Stimulated activated CD8-positive, alpha-beta memory T cell treated with anti-CD3 and anti-CD28 coated beads, Interleukin-7, amount 100 ng/mL, for 48 hours (primary cell): ENCODE measurements at places on chromosomes 2 and 18.

DNA sequence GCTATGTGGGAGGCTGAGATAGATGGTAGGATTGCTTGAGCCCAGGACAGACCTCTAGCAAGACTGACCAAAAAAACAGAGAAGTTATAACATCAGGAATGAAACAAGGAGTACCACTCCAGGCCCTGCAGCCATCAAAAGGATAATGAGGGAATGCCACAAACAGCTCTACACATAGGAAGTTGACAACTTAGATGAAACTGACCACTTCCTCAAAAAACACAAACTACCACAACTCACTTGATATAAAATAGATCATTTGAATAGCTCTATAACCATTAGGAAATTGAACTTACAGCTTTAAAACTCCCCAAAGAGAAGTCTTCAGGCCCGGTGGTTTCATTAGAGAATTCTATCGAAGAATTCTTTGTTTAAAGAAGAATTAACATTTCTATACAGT lies 12.9 kb upstream of the ESPNL start:
- no peak for DNase-seq

DNA sequence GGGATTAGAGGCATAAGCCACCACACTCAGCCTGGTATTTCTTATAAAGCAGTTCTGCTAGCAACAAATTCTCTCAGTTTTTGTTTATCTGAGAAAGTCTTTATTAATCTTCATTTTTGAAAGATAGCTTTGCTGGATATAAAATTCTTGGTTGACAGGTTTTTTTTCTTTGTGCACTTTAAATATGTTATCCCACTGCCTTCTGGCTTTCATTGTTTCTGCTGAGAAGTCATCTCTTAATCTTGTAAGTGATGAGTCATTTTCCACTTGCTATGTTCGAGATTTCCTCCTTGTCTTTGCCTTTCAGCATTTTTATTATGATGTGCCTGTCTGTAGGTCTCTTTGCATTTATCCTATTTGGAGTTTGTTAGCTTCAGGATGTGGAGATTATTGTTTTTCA lies 5.9 kb upstream of the ELAC1 start:
- DNase-seq, result no peak

DNA sequence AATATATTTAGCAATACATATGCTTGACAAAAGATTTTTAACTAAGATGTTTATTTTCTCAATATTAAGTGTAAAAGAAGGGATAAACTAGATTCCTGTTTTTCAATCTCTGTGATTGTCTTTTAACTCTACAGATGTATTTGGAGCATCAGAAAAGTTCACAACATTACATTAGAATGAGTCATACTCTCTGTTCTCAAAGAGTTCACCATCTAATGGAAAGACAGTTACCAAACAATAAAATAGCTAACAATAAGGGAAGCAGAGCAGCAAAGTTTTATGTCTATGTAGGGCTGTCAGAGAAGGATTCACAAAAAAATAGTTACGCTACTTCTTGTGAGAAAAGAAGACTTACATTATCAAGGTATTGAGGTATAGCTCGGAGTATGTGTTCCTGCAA lies 109.2 kb upstream of the MAP2 start:
- DNase-seq, result no peak

DNA sequence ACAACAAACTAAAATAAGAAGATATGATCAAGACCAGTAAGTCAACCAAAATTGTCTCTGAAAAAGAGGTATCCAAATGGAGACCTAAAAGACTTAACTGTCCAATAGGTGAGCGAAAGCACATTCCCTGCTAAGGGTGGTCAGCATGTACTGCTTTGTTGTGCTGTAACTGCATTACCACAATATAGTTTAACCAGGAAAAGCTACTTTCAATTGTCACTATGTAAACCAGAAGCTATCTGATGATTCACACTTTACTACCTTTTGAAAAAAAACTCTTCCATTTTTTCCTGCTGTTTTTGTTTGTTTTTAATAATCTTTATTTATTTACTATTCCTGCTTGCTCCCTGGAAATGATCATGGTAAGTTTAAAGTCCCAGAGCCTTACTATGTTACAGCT lies 36.1 kb downstream of the ASXL2 start:
- DNase-seq, result no peak
